ENCODE measurements at places on chromosomes 7 and 10. TPM values are rescaled to one million over a fixed set of nuclear protein-coding genes. Genes with fewer than 3 reads are reported as not detected.

The SPDYE16 gene
- 1.1 TPM for polyA plus RNA-seq

GRCh38 chr7:118590107-118590506 is 365.6 kb downstream of the ANKRD7 start:
- peak; percentile 29 for DNase-seq

The XRCC2 gene
- polyA plus RNA-seq: 1.2 TPM

The AKAP9 gene
- 119 TPM for polyA plus RNA-seq

DNA sequence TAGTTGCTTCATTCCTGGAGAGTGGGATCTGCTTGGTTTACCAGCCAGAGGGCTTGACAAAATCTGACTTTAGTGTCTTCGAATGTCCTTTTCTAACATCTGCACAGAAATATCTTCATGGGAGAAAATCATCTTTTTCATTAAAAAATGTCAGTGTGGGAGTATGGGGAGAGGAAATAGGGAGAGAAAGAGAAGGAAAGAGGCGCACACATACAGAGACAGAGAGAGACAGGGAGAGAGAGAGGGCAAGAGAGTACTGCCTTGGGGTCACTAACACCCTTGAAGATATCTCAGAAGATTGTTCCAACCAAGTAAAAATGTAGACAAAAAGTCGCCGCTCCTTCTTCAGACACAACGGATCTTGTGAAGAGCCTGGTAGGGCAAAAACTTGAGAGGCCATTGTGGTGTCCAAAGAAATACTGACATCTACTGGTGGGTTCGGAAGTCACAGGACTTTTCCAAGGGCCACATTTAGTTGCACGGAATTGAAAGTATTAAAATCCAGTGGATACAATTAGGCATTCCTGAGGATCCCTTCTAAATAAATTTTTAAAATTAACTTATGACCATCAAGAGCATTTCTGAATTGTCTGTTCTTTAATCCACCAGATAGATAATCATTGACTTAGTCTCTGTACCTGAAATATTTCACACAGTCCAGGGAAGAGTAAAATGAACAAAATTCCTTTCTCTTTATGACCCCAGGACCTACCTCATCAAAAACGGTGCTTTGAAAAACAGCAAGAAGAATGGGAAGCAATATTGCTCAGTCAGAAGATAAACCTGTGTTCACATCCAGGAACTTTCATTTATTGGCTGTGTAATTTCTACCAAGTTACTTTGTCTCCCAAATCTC is 29.7 kb downstream of the VIM start:
- peak; percentile 85 for DNase-seq

The HHEX gene
- 18.4 TPM for polyA plus RNA-seq

The CRYGN gene
- polyA plus RNA-seq: 0.24 TPM

DNA sequence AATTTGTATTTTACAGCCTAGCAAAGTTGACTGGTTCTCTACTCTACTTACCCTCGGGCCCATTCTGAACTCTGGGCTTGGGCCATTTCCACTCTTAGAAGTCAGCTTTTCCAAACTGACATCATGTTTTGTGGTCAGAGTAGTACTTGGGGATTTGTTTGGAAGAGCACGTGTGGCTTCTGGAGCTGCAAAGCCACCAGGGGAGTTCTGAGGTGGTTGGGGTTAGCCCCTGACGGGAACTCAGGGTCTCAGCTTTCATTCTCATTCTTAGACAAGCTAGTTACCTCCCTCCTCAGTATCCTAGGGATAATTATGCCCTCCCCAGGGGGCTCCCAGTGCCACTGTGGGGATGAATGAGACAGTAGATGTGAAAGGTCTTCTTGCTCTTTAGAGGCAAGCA is 647.7 kb upstream of the GALNT17 start:
- DNase-seq: no peak

The TMEM176A gene
- 343 TPM for polyA plus RNA-seq

DNA sequence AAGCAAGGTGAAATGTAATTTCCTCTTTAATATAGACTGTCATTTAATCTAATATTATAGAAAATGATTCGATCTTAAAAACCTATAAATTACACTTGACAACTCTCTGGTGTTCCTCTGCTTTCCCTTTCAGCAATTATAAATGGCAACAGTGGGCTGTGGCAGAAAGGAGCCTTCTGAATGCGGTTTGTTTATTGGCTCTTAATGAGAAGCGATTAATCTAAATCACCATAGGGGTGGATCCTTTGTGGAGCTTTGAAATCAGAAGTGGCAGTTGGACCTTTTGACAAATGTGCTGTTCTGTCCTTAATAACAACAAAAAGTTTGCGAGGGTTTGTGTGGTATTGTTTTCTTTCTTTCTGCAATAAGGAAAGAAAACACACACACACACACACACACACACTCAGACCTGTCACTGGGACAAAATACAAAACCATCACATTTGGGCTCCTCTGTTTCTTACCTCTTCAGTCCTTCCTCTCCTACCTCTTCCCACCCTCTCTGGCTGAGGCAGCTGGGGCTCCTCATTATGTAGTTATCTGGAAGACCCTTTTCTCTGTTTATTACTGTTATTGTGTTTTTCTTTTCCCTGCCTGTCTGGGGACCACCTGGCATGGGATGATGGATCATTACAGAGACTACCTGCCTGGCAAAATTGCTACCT is 316.2 kb downstream of the SORCS3 start:
- DNase-seq: no peak

DNA sequence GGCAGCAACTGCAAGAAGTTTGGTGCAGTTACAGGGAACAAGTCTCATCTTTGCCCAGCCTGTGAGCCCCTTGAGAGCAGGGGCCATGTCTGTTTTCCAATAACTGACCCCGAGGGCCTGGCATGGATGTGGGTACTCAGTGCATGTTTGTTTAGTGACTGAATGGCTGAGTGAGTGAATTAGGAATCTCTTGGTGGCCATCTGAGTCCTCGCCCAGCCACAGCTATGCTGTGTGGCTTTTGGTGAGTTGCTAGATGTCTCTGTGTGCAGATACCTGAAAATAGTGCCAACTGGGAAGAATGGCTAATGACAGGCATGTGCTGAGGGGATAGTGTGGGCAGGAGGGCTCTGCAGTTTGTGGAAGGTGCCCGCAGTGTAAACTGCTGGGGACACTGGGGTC is 54.4 kb upstream of the PCBD1 start:
- no peak for DNase-seq

The GRM8 gene
- polyA plus RNA-seq: 0.62 TPM

The APBB1IP gene
- polyA plus RNA-seq: 1.8 TPM

DNA sequence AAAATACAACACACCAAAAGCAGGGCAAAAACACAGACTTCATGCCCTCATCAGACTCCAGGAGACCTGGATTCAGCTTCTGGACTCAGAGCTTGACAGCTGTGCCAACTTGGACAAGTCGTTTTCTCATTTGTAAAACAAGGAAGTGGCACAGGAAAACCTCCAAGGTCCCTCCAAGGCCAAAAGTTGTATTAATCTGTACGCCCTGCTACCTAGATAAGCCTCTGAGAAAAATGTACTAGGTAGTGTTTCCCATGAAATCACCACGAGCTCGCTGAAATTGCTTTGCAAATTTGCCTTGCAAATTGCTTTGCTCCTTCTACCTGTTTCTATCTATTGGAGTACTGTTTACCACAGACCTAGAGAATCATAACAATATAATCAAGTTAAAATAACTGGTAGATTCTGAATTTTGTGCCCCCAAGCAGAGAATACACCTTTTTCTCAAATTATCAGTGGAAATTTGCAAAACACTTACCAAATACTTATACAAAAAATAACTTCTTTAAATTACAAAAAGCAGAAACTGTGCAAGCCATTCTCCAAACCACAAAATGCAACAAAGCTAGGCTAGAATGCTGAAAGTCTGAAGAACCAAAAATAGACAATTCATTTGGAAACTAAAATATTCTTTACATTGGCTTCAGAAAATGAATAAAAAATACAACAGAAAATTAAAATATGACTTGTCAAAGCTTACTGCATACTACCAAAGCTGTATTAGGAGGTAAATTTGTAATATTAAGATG is 158.1 kb upstream of the CHST15 start:
- DNase-seq: no peak

DNA sequence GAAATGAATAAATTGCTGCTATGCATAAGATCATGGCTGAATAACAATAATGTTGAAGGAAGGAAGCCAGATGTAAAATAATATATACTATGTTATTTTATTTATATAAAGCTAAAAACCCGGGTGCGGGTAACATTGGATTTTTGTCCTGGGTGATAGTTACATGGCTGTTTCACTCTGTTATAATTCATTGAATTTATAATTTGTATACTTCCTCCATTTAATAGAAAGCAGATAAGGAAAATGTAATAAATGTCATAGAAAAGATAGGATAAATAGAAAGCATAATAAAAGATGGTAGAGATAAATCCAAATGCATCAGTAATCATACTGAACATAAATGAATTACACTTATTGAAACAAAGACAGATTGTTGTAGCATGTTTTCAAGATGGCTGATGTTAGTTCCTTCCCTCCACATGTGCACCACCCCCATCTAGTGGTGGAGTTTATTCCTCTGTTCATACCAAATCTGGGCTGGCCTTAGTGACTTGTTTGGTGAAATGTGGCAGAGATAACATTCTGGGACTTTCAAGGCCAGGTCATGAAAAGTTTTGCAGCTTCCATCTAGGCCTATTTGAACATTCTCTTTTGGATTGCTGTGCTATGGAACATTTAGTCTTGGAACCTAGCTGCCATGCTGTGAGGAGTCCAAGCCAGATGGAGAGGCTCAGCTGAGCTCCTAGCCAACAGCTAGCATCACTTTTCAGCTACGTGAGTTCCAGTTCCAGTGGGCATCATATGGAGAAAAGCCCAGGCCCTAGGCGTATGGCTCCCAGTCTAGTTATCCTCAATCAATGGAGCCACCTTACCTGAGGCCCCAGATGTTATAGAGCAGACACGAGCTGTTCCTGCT is 46.9 kb downstream of the AHCYL2 start:
- DNase-seq: peak; percentile 58

DNA sequence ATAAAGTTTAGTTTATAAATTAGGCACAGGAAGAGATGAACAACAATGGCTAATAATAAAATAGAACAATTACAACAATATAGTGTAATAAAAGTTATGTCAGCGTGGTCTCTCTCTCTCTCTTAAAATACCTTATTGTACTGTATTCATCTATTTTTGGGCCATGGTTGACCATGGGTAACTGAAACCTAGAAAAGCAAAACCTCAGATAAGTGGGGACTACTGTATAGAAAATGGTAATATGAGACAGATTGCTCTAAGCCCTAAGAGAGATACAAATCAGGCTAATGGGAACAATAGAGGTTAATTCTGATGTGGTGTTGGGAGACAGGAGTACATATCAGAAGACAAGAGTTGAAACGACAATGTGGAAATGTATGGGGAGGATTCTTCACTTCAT is 86.2 kb downstream of the ZNF365 start:
- DNase-seq: no peak

GRCh38 chr10:125024497-125025234 is 82.7 kb downstream of the ZRANB1 start:
- no peak for DNase-seq

The CFTR gene
- 28.4 TPM for polyA plus RNA-seq
